Stomach (tissue), 19 donors: ENCODE measurements at places on chromosomes 4 and X.

GRCh38 chrX:148940411-148940996, 440.1 kb downstream of the AFF2 start:
- DNase-seq, result no peak

DNA sequence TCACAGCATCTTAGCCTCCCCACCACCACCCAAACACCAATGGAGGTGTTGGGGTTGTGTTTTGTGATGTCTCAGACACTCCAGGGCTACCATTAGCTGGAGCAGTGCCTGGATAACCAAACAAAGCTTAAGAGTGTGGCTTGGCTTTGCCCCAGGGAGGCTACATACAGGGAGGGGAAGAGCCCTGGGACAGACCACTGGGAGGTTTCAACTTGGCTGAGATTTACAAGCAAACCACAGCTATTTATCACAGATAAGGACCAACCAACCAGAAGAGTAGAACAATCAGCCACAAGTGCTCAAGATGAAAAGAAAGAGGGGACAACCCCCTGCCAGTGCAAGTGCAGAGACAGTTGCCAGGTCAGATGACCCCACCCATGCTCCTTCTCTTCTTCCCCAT, 24.1 kb downstream of the SOX3 start:
- no peak for DNase-seq

DNA sequence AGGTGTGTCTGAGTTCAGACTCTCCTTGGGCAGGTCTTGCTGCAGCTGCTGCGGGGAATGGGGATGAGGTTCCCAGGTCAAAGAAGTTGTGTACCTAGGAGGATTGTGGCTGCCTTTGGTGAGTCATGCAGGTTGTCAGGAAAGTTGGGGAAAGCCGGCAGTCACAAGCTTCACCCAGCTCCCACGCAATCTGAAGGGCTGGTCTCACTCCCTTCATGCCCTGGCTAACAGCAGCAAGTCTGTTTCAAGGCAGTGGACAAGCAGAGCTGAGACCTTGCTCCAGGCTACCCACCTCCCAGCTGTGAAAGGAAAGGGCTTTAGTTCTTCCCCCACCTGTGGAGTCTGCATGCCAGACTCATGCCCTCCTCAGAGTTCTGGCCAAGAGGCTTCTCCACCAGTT, 287.2 kb downstream of the DTHD1 start:
- no peak for DNase-seq

- DNase-seq, result no peak
Observed at GRCh38 chrX:17836830-17837229, 24.3 kb downstream of the RAI2 start.

DNA sequence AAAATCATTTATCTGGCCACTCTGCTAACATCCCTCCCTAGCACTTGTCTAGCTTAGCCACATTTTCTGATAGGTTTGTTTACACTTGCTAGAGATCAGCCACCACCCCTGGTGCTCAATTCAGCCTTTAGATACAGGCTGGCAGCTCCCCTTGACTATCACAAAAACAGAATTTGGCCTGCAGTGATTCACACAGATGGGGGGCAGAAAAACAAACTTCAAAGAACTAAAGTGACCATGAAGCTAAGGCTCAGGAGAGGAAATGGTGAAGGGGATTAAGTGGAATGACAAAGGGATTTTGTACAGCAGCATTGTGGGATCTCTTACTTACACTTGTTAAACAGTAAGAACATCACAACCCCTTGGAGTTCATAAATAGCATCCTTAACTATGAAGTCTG, 1718.0 kb upstream of the PCDH7 start:
- no peak for DNase-seq

GRCh38 chr4:53476232-53477037, 99.0 kb downstream of the FIP1L1 start:
- DNase-seq, result no peak

DNA sequence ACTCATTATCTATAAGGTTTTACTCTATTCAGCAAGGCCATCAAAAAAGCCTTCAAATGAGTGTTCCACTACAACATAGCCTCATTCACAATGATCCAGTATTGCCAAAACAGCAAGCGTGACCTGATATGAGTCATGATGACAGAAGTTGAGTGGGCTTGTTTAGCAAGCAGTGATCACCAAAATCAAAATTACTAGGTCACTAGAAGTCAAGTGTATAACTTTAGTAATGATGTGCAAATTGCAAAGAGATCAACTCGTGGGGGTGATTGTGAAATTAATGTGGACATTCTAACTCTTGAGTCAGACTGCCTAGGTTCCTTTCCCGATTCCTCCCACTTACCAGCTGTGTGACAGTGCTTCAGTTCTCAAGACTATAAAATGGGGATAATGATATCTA, 124.5 kb downstream of the CHM start:
- DNase-seq, result no peak

DNA sequence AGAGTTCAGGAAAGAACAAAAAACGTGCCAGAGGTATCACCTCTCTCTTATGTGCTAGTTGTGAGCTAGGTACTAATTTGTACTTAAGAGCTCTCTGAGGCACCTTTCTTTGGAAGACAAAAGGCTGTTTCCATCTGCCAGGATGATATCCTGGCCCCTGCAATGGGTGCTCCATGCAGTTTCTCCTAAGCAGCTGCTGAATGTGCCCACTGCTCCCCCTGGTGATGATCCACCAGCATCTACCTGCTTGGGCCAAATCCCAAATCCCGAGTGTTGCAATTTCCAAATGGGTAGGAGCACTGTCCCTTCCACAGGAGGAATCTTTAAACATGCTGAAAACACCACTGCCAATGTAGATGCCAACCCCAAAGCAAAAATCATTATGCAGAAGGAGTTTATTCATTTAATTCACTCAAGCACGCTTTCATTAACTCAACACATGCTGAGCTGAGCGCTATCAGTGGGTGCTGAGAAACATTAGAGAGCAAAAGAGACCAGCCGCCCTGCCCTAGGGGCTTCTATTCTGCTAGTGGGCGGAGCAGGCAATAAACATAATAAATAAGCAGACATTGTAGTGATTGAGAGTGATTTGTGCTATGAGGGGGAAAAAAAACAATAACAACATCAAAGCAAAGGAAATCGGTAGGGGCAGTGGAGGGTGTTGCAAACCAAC, 69.6 kb upstream of the C4orf50 start:
- peak; percentile 72 for DNase-seq
